ENCODE measurements at places on chromosomes 2 and 18. TPM values are rescaled to one million over a fixed set of nuclear protein-coding genes. Genes with fewer than 3 reads are reported as not detected.

The MPPE1 gene
- 79.3 TPM for total RNA-seq

The SERPINB3 gene
- total RNA-seq, result not detected

The KRCC1 gene
- 10.6 TPM for total RNA-seq

The GPR55 gene
- 3.8 TPM for total RNA-seq

The ASAP2 gene
- 0.75 TPM for total RNA-seq

The TWIST2 gene
- not detected for total RNA-seq

The FIGLA gene
- not detected for total RNA-seq

The IFIH1 gene
- 56.0 TPM for total RNA-seq

The VPS4B gene
- 78.7 TPM for total RNA-seq

The LRP1B gene
- 0.02 TPM for total RNA-seq

The RBM45 gene
- 6.0 TPM for total RNA-seq

The DSC1 gene
- 0.16 TPM for total RNA-seq

The C1GALT1C1L gene
- not detected for total RNA-seq

The MERTK gene
- 0.12 TPM for total RNA-seq

The SCYGR4 gene
- total RNA-seq, result not detected

The TCF4 gene
- total RNA-seq, result 4.8 TPM

The EIPR1 gene
- 28.5 TPM for total RNA-seq

The ABCG8 gene
- total RNA-seq, result not detected

The ZFAND2B gene
- total RNA-seq, result 65.3 TPM

The SALL3 gene
- total RNA-seq, result not detected

The CFAP210 gene
- 1.6 TPM for total RNA-seq

The STAMBP gene
- total RNA-seq, result 25.3 TPM

The TSPYL6 gene
- not detected for total RNA-seq

The CYP27A1 gene
- 0.52 TPM for total RNA-seq

The EGR4 gene
- total RNA-seq, result 0.70 TPM

The CHRNG gene
- not detected for total RNA-seq

The SF3B6 gene
- 48.8 TPM for total RNA-seq

The CAPN13 gene
- not detected for total RNA-seq

The MEIS1 gene
- 0.80 TPM for total RNA-seq

The RTP5 gene
- total RNA-seq, result not detected

The TEX44 gene
- not detected for total RNA-seq

The POTEJ gene
- not detected for total RNA-seq

The CPLX4 gene
- not detected for total RNA-seq

The FEV gene
- not detected for total RNA-seq

The RNU2-63P gene
- 8.3 TPM for total RNA-seq

The RUFY4 gene
- 0.77 TPM for total RNA-seq

The USP37 gene
- 27.7 TPM for total RNA-seq

The CPO gene
- not detected for total RNA-seq

The ABCG5 gene
- total RNA-seq, result not detected

The MEX3C gene
- 71.1 TPM for total RNA-seq

The DARS1 gene
- total RNA-seq, result 53.8 TPM

The SLC38A11 gene
- not detected for total RNA-seq
